GM23248 (cell line): ENCODE measurements at places on chromosomes 7 and 10.
A peak's percentile ranks its signal among the peaks of the same experiment; 100 is the strongest.

DNA sequence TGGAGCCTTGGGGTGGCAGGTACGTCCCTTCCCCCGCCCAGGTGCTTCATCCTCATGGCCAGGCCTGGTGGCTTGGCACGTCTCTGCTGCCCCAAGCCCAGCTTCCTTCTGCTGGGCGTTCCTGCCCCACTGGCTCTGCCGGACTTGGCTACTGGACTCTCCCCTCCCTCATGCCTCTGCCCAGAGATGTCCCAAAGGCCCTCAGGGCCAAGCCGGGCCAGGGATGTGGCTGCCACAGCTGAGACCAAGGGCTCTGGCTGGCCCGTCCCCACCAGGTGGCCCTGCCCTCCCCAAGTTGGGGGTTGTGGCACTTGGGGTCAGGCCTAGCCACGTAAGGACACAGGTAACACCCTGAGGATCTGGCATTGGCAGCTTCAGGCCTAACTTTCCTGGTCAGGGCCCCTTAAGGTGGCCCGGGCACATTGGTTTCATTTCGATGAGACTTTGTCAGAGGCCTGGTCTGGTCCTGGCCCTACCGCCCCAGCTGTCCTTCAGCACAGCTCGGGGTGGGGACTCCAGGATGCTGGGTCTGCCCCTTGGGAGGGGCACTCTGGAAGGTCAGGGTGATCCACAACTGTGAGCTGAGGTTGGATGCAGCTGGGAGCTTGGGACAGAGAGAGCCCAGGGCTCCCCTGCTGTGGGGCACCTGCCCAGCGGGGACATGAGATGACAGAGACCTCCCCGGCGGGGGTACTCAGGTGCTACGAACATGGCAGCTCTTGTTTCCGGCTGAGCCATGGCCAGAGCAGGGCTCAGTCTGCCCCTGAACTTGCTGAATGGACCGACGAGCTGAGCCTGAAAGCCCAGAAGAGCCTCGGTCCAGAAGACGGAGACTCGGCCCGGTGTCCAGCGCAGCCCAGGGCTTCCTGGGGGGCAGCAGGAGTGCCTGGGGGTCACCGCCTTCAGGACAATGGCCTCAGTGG, 2.9 kb downstream of the BHLHA15 start:
- DNase-seq: no peak

DNA sequence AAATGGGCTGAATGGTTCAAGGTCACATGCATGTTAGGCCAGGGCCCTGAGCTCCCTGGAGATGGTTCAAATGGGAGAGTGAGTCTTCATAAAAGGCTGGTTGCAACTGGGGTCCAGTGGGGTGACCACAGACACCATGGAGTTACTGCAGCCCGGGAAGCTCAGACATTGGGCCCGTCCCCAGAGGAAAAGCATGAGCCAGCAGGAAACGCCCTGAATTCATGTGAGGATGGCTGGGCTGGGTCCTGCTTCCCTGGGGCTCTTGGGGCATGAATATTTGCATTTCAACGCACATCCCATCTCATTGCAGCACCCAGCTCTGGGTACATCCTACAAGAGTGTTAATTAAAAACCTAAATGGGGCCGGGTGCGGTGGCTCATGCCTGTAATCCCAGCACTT, 549.0 kb downstream of the TCERG1L start:
- DNase-seq: no peak

DNA sequence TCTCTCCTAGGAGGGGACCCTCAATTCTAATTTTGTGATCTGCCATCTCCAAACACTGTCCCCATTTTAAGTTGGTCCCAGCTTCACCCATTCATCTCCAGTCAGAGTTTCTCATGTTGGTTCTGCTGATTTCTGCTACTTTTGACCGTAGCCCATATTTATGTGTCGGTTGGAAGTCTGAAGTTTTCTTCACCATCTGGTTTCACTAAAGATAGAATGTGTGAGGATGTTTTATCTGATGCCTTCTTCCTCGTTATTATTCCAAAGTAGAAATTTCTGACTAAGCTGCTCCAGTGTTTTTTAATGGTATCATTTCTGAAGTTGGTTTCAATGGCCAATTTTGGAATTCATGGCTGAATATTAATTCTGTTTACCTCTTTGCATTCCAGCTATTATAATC, 21.3 kb upstream of the IFIT2 start:
- DNase-seq: no peak

GRCh38 chr10:65581426-65582026, 1344.3 kb upstream of the LRRTM3 start:
- DNase-seq: no peak

DNA sequence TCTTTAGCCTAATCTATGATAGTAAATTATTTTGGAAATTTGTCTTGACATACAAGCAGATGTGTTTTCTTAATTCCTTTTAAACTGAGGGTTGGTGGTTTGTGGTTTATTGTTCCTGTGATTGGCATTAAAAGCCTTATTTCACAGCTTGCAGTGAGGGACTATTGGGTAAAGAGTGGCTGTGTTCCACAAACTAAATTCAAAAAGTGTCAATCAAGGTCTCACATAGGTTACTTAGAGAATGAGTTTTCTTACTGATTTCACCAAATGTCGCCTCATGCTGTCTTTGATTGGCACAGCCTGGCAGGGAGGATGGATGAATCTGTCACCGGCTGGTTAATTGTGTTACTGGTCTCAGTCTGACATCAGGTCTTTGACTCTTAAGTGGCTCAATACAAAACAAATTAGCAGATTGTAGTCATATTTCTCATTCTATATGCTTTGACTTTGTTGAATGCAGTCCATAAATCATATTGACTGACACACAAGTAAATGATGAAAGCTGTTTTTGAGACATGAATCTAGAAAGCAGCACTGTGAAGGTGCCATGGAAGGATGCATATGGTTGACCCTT, 66.8 kb upstream of the CYP26C1 start:
- no peak for DNase-seq

DNA sequence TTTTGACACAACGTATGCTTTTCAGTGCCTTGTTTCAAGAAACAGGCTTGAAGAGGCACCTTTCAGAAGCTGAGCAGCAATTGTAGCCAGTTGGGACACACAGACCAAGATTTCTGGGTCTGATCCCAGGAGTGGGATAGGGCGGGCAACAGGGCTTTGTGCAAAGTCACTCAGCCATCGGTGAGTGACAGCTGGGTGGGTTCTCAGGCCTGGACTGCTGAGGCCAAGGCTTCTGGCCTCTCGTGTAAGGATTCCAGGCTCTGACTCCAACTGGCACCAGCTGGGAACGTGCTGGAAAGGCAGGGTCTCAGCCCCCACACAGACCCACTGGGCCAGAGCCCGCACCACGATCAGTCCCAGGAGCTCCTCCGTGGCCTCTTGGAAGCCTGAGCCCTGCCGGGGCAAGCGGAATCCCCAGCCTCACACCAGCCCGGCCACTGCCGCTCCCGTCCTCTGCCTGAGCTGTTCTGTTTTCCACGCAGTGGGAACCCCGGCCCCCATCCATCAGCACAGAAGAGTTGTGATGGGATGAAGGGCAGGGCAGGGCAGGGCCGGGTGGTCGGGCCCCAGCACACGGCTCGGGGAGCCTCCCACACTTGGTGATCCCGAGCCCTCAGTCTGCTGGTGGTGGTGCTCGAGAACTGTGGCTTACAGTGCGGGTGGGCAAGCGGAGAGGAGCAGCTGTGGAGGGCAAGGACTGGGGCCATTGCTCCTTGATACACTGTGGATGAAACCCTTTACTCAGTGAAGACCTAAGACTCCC, 46.8 kb downstream of the VIPR2 start:
- no peak for DNase-seq

DNA sequence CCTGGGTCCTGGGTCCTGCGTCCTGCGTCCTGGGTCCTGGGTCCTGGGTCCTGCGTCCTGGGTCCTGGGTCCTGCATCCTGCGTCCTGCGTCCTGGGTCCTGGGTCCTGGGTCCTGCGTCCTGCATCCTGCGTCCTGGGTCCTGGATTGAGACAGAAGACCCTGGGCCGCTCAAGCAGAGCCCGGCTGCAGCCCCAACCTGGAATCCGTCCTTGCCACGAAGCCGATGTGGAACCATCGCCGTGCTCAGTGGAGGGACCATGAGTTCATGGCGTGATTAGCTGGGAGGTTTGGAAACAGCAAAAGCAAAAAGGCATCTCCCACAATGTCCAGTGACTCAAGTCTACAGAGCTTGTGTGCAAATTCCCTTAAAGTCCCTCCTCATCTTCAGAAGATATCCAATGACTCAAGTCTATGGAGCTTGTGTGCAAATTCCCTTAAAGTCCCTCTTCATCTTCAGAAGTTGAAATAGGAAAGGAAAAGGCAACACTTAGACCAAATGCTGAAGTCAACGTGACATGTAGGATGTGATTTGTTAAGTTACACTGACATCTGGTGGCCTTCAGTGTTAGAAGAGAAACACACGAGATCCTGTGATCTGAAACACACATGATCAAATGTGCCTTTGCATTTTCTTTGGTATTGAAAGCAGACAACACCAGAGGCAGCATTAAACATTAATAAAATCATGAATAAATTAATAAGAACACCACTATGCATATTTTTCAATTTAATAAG, 179.9 kb downstream of the PTPRN2 start:
- DNase-seq: peak; percentile 36

- DNase-seq: no peak
Measured at GRCh38 chr7:48441848-48442492, 270.7 kb downstream of the ABCA13 start.

- DNase-seq: no peak
Measured at GRCh38 chr7:33698692-33699128, 206.6 kb upstream of the BMPER start.

DNA sequence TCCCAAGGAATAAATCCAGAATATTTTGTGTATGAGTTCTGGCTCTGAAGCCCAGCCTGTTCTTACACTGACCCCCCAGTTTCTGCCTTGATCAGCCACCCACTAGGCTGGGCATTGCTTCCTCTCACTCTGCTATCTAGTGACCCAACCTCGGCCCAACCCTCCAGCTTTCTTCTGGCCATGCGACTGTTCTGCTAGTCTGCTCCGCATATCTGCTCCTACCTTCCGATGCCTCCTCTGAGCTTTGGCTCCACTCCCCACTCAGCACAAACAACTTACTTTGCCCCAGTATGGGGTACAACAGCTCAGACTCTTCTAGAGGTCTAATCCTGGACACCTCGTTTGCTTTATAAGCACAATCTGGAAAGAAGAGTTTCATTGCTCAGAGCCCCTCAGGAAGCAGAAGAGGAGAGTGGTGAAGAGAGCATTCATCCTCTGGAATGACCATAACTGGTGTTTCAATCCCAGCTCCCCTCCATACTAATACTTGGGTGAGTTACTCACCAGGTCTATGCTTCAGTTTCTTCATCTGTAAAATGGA, 99.6 kb downstream of the NPSR1 start:
- no peak for DNase-seq

DNA sequence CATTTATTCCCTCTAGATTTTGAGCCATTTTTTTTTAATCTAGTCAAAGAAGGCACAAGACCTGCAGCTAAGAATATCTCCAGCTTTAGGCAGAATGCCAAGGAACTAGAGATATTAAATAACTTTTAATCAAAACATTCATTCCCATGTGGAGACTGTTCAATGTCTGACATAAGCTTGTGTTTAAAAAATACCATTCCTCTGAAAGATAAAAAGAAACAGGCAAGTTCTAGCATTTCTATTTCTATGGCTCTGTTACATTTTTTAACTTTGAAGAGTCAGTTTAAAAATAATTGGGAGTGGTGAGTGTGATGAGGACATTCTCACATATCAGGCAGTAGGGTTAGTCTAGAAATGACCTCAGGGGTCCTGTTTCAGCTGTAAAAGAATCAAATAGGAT, 48.0 kb downstream of the RHOBTB1 start:
- DNase-seq: peak; percentile 27

- no peak for DNase-seq
Measured at GRCh38 chr10:48511875-48512231, 93.0 kb downstream of the ARHGAP22 start.

- peak; percentile 78 for DNase-seq
Measured at GRCh38 chr7:42198974-42199668, 37.9 kb downstream of the GLI3 start.

DNA sequence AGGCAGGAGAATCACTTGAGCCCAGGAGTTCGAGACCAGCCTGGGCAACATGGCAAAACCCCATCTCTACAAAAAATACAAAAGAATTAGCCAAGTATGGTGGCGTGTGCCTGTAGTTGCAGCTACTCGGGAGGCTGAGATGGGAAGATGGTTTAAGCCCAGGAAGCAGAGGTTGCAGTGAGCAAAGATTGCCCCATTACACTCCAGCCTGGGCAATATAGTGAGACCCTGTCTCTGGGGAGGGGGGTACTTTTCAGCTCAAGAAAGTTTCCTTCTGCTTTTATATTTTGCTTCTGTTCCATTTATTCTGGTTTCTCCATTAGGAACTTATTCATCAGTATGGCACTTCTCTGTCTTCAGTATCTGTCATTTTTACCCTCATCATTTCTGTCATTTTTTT, 48.6 kb downstream of the COA1 start:
- no peak for DNase-seq

DNA sequence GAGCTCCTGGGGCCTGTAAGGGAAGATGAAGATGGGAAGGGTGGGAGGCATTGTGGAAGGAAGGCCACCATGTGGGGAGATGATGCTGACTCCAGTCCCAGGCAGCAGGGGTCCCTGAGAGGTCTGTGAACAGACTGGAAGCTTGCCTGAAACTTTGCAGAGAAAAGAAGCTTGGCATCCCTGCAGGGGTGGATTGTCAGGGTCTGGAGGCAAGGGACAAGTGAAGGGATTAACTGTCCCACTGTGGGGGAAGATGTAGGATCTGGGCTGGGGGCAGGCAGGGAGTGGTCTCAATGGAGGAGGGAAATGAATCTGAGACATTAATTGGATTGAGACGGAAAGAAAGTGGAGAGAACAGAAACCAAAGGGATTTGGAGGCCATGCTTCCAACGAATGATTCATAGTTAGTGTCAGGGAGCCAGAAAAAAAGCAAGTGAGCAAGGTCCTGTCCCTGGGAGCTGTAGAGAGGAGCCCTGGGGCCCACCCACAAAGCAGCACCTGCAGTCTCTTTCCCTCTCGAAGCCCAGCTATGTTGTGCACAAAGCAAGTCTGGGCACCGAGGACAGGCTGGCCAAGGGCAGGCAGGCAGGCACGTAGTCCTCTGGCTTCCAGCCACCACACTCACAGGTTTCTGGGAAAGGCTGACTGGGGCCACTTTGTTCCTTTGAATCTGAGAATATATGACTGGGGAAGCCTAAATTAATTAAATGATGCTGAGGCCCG, 4.7 kb upstream of the SLC18A3 start:
- DNase-seq: no peak

DNA sequence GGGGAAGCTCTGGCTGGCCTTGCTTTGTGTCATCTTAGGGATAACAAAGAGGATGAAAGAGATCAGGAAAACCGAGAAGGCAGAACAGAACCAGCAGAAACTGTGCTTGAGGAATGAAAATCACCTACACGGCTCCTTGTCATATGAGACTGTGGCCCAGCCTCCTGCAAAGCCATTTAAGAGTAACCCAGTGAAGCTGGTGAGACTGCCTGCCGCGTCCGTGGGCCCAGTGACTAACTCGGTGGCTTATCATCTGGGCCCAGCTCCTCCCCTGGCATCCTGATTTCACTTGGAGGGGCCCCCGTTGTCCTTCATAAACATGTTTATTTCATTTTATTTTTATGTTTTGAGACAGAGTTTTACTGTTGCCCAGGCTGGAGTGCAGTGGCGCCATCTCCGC, 30.7 kb downstream of the HTRA1 start:
- peak; percentile 65 for DNase-seq

- DNase-seq: no peak
Measured at GRCh38 chr7:90690159-90690858, 94.2 kb downstream of the CDK14 start.

GRCh38 chr10:95183271-95184230, 10.5 kb upstream of the ACSM6 start:
- peak; percentile 88 for DNase-seq
